ENCODE measurements at places on chromosomes 7 and 10.

GRCh38 chr7:27250557-27251070 lies 8.0 kb downstream of the EVX1 start:
- no peak for DNase-seq

GRCh38 chr10:73859428-73859783 lies 14.9 kb downstream of the CAMK2G start:
- no peak for DNase-seq

GRCh38 chr7:157775560-157776332 lies 438.9 kb downstream of the DNAJB6 start:
- DNase-seq: no peak

- DNase-seq: no peak
These were observed 5.3 kb downstream of the VAX1 start for GRCh38 chr10:117132751-117133231.

GRCh38 chr10:42864575-42864974 lies 82.0 kb downstream of the BMS1 start:
- no peak for DNase-seq

- DNase-seq: no peak
These were observed 497.5 kb upstream of the KLF6 start for GRCh38 chr10:4282496-4282895.

GRCh38 chr10:84336406-84337090 lies 8.2 kb downstream of the CCSER2 start:
- no peak for DNase-seq

GRCh38 chr10:115921795-115922194 lies 351.2 kb downstream of the GFRA1 start:
- DNase-seq: no peak

DNA sequence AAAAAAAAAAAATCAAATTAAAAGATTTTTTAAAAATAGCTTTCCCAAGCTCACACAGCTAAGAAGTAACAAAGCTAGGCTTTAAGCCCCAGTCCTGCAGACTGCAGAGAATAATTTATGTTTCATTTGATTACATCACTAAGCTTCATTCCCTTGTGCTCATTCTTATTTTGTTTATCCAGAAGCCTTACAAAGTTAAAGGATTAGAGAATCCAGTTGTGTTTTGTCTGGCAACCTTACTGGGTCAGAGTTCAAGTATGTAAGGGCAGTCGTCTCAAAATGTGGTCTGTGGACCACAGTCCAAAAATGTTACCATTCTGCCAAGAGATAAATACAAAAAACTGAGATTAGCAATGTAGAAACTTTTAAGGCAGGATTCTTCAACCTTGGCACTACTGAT lies 32.1 kb upstream of the EZH2 start:
- no peak for DNase-seq
